ENCODE measurements at places on chromosomes 5 and 9.

GRCh38 chr9:7967851-7968250, 168.3 kb upstream of the DMAC1 start:
- DNase-seq: peak; percentile 29
- H3K4me1 ChIP-seq: peaks cover 10% of the 10 kb centered on the region
- no peak overlapping the region for H3K27ac ChIP-seq
- H3K27me3 ChIP-seq: peaks cover 2% of the 10 kb centered on the region
- no peaks in the 10 kb centered on the region for H3K36me3 ChIP-seq
- no peak overlapping the region for H3K4me3 ChIP-seq

- no peak overlapping the region for H3K27ac ChIP-seq
- peak; percentile 69 for DNase-seq
- peaks cover 17% of the 10 kb centered on the region for H3K4me1 ChIP-seq
- peaks cover 20% of the 10 kb centered on the region for H3K36me3 ChIP-seq
- no peaks in the 10 kb centered on the region for H3K27me3 ChIP-seq
- no peak overlapping the region for H3K4me3 ChIP-seq
Measured at GRCh38 chr5:34959323-34959722, 30.0 kb downstream of the DNAJC21 start.

- peaks cover 1% of the 10 kb centered on the region for H3K4me1 ChIP-seq
- DNase-seq: peak; percentile 88
- H3K27me3 ChIP-seq: peaks cover 6% of the 10 kb centered on the region
- H3K27ac ChIP-seq: no peak overlapping the region
- H3K36me3 ChIP-seq: no peaks in the 10 kb centered on the region
Measured at GRCh38 chr5:170100066-170100943, 5.4 kb upstream of the FOXI1 start.

GRCh38 chr5:109959652-109960051, 269.9 kb downstream of the MAN2A1 start:
- no peak overlapping the region for H3K27ac ChIP-seq
- DNase-seq: no peak
- H3K4me3 ChIP-seq: no peak overlapping the region
- no peaks in the 10 kb centered on the region for H3K27me3 ChIP-seq
- no peaks in the 10 kb centered on the region for H3K36me3 ChIP-seq

GRCh38 chr5:10130881-10131280, 118.8 kb downstream of the ATPSCKMT start:
- H3K27me3 ChIP-seq: no peaks in the 10 kb centered on the region
- H3K4me1 ChIP-seq: no peaks in the 10 kb centered on the region
- no peak for DNase-seq
- H3K36me3 ChIP-seq: no peaks in the 10 kb centered on the region
- H3K4me3 ChIP-seq: no peak overlapping the region
- no peak overlapping the region for H3K27ac ChIP-seq

DNA sequence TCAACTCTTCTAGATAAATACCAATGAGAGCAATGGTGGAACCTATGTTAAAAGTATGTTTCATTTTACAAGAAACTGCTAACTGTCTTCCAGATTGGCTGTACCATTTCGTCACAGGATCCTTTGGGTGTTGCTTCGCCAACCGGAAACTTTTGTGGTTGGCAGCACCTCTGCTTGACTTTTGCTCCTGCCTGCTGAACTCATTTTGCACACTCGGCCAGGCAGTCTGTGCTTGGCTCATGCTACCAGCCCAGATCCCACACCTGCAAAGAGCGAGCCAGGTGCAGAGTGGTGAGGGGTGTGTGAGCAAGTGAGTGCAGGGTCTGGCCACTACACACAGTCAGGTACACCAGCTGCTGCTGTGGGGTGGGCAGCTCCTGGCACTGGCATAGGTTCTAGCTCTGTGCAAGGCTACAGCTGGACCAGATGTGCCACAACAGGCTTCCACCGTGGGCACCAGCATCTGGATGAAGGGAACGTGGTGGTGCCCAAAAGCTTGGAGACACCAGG, 422.3 kb downstream of the PRR16 start:
- H3K36me3 ChIP-seq: no peaks in the 10 kb centered on the region
- DNase-seq: no peak
- no peaks in the 10 kb centered on the region for H3K4me1 ChIP-seq
- H3K27ac ChIP-seq: no peak overlapping the region
- no peaks in the 10 kb centered on the region for H3K27me3 ChIP-seq
- H3K4me3 ChIP-seq: no peak overlapping the region

DNA sequence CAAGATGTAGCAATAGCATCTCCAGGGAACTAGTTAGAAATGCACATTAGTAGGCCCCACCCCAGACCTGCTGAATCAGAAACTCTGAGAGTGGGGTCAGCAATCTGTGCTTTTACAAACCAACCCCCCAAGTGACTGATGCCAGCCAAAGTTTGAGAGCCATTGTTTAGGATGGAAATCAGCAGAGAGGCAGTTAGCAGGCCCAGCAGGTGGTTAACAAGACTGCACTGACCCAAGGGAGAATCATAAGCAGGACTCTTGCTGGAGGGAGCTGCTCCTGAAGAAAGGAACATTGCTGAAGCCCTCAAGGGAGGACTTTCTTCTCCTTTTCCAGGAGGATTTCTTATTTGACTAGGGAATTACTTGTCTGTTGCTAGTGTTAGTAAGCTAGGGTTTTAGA, 74.2 kb upstream of the SLC12A2 start:
- H3K4me1 ChIP-seq: no peaks in the 10 kb centered on the region
- H3K36me3 ChIP-seq: no peaks in the 10 kb centered on the region
- H3K27me3 ChIP-seq: no peaks in the 10 kb centered on the region
- no peak overlapping the region for H3K27ac ChIP-seq

GRCh38 chr9:92324431-92324830, 719 bp downstream of the NOL8 start:
- H3K4me1 ChIP-seq: peaks cover 34% of the 10 kb centered on the region
- no peaks in the 10 kb centered on the region for H3K27me3 ChIP-seq
- peak overlapping the region; percentile 97 for H3K27ac ChIP-seq

Data from activated CD4-positive, alpha-beta T cell treated with anti-CD3 and anti-CD28 coated beads, Interleukin-2, amount 10 ng/mL, durations not matched to agents 24 days and 14 days (primary cell).